ENCODE measurements at places on chromosomes 1 and 21.

- no peak for DNase-seq
These were observed 54.4 kb upstream of the NEGR1 start for GRCh38 chr1:72336776-72337175.

GRCh38 chr1:212486619-212486975 is 53.9 kb downstream of the NENF start:
- no peak for DNase-seq

DNA sequence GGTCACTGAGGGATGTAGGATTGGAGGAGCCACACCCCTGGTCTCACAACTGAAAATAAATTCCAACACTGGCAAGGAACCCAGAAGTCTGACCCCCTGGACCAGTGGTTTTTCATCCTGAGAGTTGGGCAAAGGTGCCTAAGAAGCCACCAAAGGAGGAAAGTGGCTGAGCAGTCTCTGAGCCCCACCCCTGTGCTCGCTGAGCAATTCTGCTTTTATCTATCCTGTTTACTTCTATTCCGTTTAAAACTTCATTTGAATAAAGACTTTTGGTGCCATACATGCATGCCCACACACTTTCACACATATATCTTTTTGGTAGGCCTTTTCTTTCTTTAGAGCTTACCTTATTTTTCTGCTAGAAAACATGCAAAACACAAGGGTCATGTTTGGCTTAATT is 13.9 kb upstream of the CD53 start:
- DNase-seq, result no peak

DNA sequence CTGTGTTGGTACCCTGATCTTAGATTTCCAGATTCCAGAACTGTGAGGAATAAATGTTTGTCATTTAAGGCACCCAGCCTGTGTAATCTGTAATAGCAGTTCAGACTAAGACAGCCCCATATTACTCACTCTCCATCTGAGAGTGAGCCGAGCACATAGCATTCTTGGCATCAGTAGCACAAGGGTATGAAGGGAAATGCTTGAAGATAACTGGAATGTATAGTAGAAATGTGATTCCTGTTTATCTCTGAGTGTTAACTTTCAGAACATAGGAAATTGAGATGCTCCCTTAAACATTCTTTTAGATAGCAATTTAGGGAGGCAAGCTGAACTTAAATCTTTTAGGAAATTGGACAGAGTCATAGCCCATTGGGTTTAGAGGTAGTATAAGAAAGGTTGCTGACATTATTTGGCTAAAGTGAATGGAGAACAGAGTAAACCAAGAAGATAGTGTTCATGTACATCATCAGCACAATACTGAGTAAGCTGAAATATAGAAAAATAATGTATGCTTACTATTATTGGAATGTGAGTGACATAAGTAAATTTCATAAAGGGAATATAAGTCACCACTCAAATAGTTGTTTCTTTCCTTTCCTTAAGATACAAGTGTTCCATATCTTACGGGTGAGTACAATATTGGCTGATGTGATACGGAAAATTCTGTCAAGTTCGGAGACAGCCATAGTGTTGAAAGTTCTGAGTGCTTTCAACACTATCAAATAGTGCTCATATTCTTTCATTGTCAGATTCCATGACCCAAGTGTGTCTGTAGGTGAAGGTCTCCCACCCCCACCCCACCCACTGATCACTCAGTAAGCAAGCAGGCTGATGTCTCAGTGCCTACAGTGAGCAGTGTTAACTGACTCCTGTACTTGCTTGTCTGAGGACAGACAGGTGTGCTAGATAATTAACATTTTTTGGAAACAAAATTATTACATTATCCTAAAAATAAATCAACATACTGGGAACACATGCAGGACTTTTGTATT is 73.7 kb downstream of the LRRC8D start:
- DNase-seq, result peak; percentile 58

DNA sequence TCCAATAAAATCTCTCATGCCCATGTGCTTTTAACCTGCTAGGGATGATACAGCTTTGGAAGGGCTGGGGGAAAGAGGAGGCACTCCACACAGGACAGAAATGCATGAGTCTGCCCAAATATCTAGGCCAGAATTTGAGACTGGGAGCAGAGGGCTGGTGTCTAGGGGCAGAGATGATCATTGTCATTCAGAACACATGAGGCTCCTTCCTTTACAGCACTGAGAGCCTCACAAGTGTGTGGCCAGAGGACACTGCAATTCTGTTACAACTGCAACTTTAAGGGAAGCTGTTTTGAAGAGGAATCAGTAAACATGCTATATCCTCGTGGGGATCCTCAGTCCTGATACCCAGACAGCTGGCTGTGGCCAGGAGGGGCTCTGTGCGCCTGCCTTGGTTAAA is 541.3 kb downstream of the OMA1 start:
- no peak for DNase-seq

GRCh38 chr1:5939271-5940170 is 52.7 kb downstream of the NPHP4 start:
- DNase-seq, result no peak

- no peak for DNase-seq
These were observed 1.5 kb upstream of the NCAM2 start for GRCh38 chr21:20996421-20997310.

GRCh38 chr1:232287676-232288569 is 342.0 kb downstream of the SIPA1L2 start:
- DNase-seq, result peak; percentile 26

DNA sequence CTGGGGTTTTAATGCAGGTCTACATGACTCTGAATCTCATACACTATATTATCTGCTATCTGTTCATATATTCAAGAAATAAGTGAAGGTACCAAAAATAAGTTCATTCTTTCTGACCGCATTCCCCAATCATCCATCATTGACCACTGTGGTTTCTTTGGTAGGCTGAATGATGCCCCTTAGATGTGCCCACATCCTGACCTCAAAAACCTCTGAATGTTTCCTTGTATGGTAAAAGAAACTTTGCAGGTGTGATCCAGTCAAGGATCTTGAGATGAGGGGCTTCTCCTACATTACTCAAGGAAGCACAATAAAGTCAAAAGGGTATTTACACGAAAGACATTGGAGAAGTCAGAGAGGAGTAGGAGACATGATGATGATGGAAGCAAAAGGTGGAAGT is 60.6 kb upstream of the LRRC8B start:
- no peak for DNase-seq

DNA sequence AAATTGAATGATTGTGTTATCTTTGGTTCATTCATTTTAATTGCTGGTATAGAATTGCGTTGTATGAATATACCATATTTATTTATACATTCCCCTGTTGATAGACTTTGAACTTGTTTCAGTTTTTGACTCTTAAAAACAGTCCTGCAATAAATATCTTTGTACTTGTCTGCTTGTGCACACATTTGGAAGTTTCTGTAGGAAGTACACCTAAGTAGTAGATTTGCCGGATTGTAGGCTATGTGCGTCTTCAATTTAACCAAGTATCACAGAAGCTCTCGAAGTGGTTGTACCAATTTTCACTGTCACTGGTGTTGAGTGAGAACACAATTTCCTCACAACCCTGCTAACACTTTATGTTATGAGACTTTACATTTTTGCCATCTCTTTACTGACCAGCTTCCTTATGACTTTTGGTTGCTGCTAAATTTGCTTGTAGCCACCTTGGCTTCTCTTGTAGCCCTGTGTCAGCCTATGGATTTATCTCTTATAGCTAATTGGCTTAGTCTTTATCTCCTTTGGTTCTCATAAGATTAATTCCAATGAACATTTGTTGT is 2.2 kb downstream of the TTC3 start:
- no peak for DNase-seq

DNA sequence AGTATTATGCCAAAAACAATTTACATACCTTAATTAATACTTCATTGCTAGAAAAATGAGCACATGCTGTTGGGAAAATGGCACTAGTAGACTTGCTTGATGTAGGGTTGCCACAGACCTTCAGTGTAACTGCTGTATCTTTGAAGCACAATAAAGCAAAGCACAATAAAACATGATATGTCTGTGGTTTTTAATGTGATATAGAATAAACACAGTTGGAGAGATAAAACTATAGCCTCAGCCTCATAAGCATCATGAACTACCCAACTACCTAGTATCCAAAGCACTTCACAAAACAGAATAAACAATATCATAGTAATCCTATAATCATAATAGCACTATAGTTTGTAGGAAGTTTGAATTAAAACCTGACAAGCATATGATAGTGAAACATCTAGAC is 143.5 kb downstream of the SYT14 start:
- DNase-seq, result no peak

DNA sequence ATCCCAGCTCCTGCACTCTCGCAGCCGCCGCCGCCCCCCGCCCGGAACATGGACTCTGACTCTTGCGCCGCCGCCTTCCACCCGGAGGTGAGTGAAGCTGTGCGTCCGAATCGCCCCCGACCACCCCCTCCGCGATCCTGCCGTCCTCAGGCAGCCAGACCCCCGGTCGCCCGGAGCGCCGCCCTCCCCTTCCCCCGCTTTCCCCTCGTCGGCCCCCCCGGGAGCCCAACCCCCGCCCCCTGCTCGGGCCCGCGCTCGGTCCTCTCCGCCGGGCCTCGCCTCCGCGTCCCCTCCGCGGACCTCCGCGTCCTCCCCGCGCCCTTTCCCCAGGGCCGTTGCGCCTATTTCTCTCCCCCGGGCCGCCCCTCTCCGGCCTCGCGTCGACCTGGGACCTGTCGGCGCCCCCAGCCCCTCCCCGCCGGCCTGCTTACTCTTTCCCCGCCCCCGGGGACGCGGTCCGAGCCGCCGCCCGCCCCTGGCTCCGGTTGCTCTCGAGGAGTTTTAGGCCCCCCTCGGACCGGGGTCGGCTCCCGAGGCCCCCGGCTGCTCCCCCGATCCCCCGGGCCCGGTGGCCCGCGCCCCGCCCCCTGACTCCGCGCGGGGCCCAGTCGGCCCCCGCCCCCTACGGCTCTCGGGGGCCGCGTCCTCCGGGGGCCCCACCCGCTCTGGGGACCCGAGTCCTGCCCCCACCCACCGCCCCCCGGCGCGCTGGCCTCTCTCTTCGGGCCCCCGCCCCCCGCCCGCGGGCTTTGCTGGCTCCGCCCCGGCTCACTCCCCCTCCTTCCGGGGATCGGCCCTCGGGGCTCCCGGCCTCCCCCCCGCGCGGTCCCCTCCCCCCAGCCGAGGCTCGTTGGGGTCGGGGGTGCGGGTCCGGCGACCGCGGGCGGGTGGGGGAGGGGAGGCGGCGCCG is 743 bp downstream of the PHF13 start:
- no peak for DNase-seq

GRCh38 chr1:191869790-191870312 is 288.4 kb upstream of the RGS18 start:
- DNase-seq, result no peak

DNA sequence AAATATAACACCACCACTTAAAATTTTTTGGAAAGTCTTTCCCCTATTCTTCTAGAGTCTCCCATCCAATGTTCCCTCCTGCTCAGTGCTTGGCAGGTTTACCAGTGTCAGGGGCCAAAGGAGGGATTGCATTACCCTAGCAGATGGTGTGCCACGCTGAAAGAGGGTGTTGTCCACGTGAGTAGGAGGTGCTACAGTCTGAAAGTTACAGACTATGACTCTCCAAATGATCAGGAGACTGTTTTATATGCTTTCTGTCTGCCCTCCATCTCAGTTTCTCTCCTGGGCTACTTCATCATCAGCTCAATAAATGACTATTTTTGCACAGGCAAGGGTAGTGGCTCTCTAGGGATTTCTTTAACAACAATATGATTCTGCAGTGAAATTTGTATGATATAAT is 31.3 kb upstream of the ANGPTL7 start:
- DNase-seq, result peak; percentile 59

GRCh38 chr1:975896-976683 is 5.8 kb downstream of the PERM1 start:
- DNase-seq, result no peak

DNA sequence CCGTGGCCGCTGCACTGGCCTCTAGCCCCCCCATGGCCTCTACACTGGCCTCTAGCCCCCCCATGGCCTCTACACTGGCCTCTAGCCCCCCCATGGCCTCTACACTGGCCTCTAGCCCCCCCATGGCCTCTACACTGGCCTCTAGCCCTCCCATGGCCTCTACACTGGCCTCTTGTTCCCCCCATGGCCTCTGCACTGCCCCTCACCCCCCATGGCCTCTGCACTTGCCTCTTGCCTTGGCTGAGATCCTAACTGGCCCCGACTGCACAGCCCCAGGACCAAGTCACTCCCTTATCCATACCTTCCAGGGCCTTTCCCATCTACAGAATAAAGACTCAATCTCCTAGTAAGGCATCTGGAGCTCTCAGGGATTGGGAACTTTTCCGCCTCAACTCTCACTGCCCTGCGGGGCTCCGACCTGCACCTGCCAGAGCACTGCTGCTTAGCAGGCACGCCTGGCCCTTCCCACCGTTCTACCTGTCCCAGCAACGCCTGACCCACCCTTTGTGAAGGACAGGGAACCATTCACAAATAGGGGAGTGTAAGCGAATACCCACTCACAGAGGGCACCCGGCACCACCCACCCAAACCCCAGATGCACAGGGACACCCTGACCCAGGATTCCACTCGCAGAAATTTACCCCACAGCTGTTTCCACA is 38.8 kb downstream of the ACOT7 start:
- DNase-seq, result no peak

- no peak for DNase-seq
These were observed 10.3 kb downstream of the CPLANE2 start for GRCh38 chr1:16226490-16227179.

DNA sequence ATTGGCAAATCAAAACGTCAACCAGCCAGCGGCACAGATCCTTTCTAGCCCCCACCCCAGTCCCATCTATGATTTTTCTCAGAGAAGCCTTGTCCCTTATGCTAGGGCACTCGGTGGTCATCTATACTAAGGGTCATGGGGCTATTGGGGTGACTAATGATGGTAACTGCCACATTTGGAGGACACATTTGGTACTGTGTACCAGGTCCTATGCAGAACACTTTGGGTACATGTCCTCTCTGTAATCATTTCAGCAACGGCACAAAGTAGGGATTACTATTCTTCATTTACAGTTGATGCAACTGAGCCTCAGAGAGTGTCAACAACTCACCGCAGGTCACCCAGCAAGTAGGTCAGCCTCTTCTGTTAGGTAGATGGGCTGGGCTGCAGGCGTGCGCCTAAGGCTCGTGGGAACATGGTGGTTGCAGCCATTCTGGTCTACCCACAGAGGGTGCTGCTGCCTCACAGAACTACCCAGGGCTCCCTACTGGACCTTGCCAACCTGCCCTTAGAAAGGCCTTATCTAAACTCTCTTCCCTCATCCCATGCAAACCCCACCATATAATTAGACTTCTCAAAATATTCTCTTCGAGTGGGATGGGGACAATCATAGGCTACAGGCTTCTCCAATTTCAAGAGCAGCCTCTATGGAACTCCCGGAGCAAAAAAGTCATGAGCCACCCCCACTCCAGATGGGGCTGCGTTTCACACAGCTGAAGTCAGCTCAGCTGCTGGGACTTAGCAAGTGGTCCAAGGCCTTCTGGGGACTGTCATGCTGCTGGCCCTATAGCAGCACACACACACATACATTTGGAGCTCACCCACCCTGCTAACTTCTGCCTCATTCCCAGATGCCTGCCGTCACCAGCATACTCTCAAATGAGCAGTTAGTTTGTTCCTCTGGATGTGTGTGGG is 5.8 kb upstream of the SDHB start:
- peak; percentile 37 for DNase-seq
